ENCODE measurements at places on chromosomes 13 and 19.

- no peak for DNase-seq
These were observed 523.0 kb downstream of the MYO16 start for GRCh38 chr13:109152311-109152820.

DNA sequence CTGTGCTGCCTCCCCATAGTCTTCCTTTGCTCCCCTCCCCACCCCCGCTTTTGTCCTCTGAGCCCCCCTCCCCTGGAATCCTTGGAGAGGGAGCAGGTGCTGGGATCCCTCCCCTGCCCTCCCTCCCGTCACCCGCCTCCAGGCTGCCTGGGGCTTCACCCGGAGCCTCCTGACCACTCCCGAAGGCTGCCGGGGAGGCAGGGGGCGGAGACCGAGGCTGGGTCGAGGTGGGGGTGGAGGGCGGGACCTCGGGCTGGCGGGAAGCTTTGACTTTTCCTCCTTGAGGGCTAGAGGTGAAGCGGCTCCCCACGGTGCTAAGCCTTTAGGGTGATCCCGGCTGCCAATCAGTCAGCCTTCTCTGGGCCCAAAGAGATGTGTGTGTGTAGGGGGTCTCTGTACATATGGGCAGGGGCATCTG lies 1.5 kb downstream of the KMT5C start:
- no peak for DNase-seq

GRCh38 chr13:84885868-84886267 lies 913.4 kb downstream of the SLITRK6 start:
- DNase-seq = no peak

GRCh38 chr13:77691871-77692270 lies 5.6 kb upstream of the SLAIN1 start:
- DNase-seq = no peak

- DNase-seq = peak; percentile 45
These were observed 209.8 kb downstream of the PCCA start for GRCh38 chr13:100298691-100299090.

GRCh38 chr19:33674626-33675367 lies 53.0 kb downstream of the CHST8 start:
- DNase-seq = no peak

DNA sequence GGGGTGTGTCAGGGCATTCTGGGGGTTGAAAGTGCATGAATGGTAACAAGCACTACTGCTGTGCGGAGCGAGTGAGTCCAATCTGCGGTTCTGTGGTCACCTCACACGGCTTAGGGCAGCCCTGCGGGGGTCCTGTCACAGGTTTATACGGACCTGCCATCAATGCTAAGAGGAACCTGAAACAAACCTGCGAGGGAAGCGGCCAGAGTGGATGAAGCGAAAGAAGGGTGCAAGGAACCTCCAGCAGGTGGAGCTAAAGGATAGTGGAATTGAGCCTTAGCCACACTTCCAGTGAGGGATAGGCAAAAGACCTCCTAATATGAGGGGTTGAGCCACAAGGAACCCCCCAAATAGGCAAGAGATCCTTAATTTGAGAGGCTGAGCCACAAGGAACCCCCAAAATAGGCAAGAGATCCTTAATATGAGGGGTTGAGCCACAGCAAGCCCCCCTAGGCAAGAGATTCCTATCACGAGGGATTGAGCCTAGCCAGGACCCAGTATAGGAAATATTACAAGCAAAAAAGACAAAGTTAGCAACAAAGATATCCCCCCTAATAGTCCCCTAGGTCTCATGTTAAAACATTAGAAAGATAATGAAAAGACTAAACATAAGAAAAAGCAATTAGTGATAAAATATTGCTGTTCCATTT lies 6.3 kb upstream of the ZNF69 start:
- peak; percentile 59 for DNase-seq

DNA sequence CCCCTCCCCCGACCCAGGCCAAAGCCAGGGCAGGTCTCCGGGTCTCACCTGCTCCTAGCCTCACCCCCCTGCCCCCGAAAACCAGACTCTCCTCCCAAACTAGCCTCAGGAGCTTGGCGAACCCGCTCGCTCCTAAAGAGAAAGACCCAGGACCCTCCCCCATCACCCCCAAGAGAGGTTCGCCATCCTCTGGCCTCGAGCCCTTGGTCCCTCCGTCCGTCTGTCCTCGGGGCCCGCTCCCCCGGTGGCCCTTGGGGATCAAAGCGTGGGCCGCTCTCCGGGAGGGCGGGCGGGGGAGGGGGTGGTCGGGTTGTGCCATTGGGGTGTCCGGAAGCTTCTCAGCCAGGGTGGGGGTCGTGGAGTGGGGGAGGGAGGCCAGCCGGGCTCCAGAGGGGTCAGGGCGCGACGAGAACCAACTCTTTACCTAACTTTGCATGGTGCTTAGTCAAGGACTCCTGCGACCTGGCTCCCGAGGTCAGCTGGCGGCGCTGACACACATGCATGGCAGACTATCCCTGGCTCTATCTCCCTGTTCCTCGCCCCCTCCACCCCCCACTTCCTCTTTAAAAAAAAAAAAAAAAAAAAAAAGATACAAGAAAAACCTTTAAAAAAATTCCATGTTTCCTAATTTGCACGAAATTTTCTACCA lies 15.6 kb downstream of the SMIM24 start:
- no peak for DNase-seq

DNA sequence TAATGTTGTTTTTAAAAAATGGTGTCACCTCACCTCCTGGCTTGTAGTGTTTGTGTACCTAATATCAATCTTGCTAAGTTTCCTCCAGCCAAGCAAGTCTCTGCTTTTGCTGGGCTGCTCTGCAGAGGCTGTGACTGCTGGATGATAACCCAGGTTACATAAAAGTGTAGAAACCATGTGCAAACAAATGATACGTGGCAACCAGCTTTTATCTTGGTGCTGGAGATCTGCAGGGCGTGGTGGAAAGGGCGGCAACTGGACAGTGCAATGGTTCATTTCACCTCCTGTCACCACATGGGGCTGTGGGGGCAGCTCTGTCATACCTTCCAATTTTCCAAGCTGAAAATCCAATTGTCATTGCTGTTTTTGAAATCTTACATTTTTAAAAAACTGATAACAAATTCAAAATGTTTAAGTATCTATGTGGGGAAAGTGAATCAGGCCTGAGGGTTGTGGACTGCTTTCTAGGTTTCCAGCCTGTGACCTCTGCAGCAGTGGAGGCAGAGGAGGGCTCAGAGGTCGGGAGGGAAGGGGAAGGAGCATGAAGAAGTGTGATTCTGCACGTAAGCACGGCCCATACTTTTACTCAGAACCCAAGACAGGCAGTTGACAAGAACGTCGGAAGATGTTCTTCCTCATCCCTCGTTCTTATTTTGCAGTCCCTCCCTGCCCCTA lies 9.7 kb downstream of the GPR42 start:
- no peak for DNase-seq

- no peak for DNase-seq
These were observed 197.6 kb downstream of the DNAJC15 start for GRCh38 chr13:43220873-43221595.

- no peak for DNase-seq
These were observed 13.3 kb upstream of the ARGLU1 start for GRCh38 chr13:106581225-106581624.

DNA sequence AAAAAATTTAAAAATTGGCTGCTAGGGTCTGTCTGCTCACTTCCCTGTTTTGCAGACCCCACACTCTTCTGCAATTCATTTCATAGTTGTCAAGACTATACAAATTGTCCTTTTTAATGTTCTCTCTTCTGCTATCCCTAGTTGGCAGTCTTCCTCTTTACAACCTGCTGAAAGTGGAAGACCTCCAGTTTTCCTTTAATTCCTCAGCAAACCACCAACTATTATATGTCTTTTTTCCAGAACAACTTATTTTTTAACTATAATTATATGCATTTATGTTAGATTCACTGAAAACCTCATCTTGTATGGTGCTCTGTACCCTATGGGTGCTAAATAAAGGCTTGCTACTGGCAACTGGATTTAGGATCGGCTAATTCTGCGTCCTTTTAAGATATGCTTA lies 1.1 kb upstream of the PHF11 start:
- no peak for DNase-seq

DNA sequence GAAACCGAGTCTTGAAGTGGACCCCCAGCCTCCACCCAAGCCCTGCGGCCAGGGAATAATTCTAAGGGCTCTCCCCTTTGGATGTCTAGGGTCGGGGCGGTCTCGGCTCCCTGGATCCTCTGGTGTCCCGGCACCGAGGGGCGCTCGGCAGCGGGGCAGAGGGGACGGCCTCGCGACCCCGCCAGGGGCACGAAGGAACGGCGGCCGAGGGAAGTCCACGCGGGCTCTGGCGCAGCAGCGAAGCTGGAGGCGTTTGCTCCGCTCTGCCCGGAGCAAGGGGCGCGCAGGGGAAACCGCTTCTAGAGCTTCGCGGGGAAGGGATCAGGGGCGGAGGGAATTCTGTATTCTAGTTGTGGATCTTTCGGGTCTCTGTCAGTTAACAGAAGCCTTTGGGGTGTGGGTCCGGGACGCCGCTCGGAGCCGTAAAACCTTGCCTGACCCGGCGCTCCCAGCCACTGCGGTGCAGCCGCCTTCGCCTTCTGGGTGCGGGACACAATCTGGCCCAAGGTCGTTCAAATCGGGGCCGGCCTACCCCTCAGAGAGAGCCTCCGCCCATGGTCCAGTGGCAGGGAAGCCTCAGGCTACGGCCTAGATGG lies 118.2 kb downstream of the KCNRG start:
- DNase-seq = no peak

DNA sequence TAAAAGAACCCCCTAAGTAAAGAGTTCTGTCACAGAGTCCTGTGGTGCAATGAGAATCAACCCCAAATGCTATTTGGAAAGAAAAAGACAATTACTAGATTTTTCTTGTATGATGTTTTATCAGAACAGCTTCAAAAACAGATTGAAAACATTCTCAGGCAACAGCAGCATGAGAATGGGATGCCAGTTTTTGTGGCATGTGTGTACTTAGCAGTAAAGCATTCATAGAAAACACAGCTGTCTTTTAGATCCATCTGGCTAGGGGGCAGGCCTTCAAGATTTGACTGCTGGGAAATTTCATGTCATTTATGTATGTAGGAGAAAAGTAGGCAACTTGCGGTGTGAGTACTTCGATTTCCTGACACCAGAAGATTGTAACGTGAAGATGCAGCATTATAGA lies 170.5 kb upstream of the HTR2A start:
- DNase-seq = no peak

GRCh38 chr13:79673310-79673992 lies 192.5 kb downstream of the NDFIP2 start:
- DNase-seq = no peak

GRCh38 chr13:36310417-36311108 lies 12.9 kb upstream of the CCDC169 start:
- no peak for DNase-seq

DNA sequence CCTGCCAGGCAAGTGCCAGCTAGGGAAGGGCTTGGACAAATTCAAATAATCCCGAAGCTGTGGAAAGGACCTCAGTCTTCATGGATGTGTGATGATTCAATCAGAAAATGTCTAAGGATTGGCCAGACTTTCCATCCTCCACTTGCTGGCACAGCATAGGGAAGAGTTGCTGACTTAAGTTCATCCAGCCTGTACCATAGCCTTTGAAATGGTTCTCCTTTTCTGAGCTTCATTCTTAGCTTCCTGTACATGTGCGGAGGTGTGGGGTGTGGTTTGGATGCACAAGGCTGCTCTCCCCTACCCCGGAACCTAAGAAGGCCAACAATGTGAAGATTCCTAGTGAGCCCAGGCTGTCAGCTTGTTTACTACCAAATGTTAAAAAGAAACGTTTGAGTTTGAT lies 959 bp upstream of the IGFL3 start:
- DNase-seq = no peak

DNA sequence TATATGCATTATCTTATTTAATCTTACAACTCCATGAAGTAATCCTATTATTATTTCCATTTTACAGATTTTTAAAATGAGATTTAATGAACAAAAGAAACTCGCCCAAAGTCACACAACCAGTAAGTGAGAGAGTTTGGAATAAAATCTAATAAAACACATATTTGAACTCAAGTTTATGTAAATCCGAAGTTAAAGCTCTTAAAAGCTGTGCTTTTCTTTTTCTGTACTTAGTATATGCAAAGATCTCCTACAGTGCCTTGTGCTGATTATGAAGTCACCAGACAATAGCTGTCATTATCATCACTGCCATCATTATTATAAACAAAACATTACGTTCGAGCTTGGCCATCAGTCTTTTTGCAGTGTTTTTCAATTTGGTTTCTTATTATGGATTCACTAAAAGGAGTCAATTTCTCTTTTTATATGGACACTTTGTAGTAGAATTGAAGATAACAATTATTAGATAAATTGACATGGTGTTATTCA lies 29.7 kb upstream of the ENOX1 start:
- DNase-seq = peak; percentile 25

DNA sequence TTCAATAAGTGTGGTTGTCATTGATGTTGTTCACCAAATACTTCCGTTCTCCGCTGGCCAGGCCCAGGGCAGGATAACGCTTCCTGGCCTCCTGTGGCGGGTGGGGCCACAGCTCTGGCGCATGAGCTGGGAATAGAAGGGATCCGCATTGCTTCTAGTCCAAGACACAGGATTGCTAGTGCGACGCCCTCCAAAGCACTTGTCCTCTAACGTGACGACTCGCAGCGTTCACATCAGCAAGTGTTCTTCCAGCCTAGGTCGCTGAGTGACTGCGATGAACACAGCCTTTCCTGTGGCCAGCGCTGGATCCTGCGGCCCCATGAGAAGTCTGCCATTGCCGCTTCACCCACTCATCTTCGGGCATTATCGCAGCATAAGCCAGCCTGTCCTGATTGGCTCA lies 39.4 kb downstream of the VSTM2B start:
- DNase-seq = no peak

DNA sequence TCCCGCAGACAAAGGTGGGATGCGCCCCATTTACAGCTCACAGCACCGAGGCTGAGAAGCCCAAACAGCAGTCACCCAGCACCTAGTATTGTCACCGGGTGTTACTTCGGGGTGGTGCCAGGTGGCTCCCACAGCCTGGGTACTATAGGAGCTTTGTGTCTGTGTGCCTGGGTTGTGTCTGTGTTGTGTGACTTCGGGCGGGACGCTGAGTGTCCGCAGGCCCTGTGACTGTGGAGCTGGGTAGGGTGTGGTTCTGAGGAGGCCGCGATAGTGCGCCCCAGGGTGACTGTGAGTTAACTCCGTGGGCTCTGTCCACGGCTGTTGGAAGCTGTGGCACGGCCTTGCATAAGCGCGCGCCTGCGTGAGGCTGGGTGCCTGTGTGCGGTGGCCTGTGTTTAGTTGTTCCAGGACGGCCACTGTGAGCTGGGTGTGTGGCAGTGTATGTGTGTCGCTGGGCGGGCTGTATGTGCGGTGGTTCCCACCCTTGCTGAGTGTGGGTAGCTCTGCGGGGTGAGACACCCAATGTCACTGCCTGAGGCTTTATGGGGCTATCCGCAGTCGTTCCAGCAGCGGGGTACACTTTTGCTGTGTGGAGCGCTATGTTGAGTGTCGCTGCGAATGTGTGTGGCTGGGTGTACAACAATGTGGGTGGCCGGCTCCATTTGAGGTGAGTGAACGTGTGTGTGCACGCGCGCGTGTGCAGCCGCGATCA lies 559 bp upstream of the SSBP4 start:
- no peak for DNase-seq

- DNase-seq = no peak
These were observed 504.3 kb upstream of the ATXN8OS start for GRCh38 chr13:69603144-69603853.

GRCh38 chr19:7257148-7258040 lies 36.8 kb downstream of the INSR start:
- peak; percentile 16 for DNase-seq
